ENCODE measurements at places on chromosomes 12 and 14. TPM values are rescaled to one million over a fixed set of nuclear protein-coding genes. Genes with fewer than 3 reads are reported as not detected.

GRCh38 chr14:92542766-92543554 lies 29.4 kb downstream of the RIN3 start:
- DNase-seq: no peak
- H3K27ac ChIP-seq: no peak overlapping the region
- no peaks in the 10 kb centered on the region for H3K27me3 ChIP-seq
- no peak overlapping the region for H3K4me3 ChIP-seq

DNA sequence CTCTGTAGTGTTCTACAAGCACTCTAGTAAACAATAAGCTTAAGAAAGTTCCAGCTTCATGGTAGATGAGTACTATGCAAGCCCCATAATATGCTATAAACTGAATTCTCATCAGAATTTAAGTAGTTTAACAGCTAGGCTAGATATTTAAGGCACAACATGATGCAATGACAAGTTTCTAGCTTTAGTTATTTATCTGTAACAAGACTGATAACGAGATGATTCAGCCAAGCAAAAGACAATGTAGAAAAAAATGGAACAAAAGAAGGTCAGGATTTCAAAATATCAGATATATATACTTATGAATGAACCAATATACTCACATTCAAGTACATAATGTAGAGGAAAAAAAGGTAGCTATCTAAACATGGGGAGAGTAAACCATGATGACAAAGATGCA lies 61.0 kb upstream of the RERGL start:
- H3K27ac ChIP-seq: no peak overlapping the region
- H3K4me3 ChIP-seq: no peak overlapping the region
- no peaks in the 10 kb centered on the region for H3K36me3 ChIP-seq

TEX22 gene
- total RNA-seq: 3.0 TPM

KCNMB4 gene
- total RNA-seq: 3.9 TPM

NXPH4 gene
- 0.93 TPM for total RNA-seq
